ENCODE measurements at places on chromosomes 7 and 10.

DNA sequence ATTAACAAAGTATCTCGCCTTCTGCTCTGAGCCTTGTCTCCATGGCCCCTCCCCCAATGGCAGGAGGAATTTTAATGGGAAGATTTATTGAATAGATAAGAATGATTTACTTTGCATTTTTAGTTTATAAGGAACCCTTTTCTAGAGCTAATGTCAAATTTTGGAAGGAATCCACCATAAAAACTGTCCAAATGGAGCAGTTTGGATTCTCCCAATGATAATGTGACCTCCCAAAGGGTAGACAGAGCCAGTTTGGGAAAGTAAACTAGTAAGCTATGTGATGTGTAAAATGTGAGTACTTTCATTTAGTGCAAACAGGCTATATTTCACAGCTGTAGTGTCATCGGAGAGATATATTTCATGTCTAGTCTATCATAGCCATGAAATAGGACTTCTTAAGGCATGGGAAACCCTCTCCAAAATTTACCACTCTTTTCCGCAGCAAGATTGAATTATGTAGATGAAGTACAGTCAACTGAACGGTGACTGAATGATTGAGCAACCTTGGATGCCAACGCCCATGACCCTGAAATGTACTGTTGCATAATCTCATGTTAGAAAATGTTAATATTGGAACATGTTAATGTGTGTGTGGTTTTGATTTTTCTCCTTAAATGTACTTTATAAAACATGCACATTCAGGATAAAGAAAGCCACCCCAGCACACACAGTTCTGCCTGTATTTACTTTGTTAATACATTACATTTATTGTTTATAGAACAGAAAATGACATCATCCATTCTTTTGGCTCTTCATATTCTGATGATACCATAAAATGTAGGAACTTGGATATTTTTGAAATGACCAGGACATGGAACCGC lies 140.6 kb downstream of the NRP1 start:
- DNase-seq, result no peak

DNA sequence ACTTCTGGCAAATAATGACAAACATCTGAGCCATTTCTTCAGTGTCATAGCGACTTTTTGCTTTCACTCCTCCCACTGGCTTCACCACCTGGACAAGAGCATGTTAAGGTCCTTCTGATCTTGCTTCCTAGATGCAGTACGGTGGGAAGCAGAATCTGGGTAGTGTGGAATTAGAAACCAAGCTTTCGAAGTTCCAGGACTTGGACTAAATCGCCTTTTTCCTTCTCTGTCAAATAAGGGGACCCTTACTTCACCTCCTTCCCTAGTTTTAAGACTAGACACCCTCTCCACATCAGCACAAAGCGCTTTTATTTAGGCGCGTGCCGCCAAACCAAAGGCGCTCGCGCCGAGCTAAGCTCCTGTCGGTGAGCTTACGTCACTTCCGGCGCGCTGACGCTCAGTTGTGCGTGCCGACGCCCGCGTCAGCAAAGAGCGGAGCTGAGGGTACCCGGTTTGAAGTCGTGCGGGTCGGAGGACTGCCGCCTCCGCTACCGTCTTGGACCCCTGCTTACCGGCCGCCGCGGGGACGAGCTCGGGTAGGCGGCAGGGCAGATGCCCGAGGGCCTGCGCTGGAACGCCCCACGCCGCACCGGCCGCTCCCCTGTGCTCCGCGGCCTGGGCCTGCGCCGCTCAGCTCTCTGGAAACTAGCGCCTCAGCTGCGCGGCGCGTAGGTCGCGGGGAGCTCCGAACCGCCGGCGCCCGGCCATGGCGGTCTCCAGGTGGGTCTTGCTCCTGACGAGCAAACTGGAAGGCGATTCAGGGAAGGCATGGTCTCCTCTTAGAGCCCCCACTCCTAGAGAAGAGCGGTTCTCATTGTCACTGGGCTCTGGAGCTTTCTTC lies at the start of gene BTAF1:
Gene BTAF1 (plus strand): TSS at position 400 of the 841 bp plus-strand sequence. CDS start 307 bp downstream, at position 707.
- DNase-seq, result peak; percentile 95

DNA sequence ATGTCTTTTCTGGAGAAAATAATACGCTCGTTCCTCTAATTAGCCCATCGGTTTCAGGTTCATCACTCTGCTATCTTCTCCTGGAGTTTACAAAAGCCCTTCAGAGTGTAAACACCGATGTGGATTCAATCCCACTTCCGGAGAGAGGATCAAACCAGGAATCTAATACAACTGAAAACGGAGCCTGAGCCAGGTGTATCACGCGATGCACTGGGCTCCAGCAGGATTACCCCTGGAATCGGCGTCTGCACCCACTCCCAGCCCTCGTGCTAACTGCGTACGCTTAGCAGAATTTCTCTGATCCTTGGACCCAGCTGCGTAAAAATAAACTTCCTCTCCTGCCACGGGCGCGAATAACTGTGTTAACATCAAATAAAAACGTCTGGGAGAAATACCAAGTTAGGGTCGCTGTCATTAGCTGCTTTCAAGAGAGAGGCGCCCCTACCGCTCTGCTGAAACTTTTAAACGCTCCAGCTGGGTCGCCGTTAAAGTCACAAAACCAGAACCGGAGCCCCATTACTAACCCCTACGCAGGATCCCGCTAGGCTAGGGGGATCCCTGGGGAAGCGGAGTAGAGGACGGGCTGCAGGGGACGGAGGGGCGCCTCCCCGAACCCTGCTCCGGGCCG lies 502 bp downstream of the ZNF3 start:
- no peak for DNase-seq

DNA sequence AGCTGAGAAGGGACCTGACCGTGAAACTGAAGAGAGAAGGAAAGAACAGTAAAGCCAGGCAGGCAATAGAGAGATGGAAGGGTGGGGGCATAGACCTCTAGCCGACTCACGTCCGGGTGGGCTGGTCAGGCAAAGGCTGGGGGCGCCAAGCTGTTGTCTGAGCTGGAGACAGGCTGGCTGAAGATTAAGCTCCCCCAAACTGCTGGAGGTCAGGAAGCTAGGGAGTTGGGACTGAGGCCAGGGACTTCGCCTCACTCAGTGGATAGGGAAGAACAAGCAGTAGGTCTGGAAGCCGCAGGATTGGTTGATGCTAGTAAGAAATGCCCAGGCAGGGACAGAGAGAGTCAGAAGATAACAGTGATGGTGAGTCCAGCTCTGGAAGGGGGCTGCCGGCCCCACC lies 5.3 kb downstream of the PITX3 start:
- DNase-seq, result no peak

DNA sequence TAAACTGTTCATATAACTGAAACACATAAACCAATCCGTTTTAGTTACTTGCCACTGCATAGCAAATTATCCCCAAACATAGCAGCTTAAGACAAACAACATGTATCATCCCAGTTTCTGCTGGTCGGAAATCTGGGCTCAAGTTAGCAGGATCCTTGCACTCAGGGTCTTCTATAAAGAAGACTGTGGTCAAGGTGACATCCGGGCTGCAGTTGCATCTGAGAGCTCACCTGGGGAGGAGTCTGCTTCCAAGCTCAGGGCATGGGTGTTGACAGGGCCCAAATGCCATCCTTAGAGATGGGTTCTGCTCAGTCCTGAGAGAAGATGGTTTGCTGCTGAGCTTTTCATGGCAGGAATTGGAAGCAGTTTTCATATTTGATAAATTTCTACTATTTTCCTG lies 431.2 kb downstream of the PAXIP1 start:
- no peak for DNase-seq

- no peak for DNase-seq
Measured at GRCh38 chr10:48383393-48383792, 76.9 kb downstream of the MAPK8 start.

DNA sequence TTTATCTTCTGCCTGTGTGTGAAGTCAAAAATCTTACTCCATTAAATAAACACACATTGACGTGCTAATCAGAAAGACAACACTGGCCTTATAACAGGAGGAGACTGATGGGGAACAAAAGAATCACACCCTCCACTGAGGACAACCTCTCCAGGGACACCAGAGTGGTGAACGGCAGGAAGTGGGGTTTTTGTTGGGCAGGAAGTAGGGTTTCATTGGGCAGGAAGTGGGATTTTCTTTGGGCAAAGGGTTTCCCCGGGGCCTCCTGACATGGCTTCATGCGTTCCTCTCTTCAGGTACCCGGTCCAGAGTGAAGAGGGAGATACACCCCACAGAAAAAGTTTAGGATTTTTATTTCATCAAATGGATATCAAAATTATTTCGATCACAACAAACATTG lies 30.6 kb downstream of the ADARB2 start:
- no peak for DNase-seq

GRCh38 chr7:92246360-92247101 lies 757 bp downstream of the ANKIB1 start:
- DNase-seq, result peak; percentile 29
